Activated gamma-delta T cell treated with anti-CD3 and anti-CD28 coated beads, Interleukin-2, amount 50 U/mL, for 16 hours (primary cell): ENCODE measurements at places on chromosomes 11 and 22.

GRCh38 chr11:77865805-77866204 is 44.9 kb downstream of the AAMDC start:
- no peak for DNase-seq

GRCh38 chr11:90851196-90851595 is 628.3 kb upstream of the CHORDC1 start:
- no peak for DNase-seq

GRCh38 chr11:46564459-46564858 is 29.4 kb downstream of the AMBRA1 start:
- no peak for DNase-seq

- DNase-seq: no peak
Measured at GRCh38 chr22:40965936-40966725, 15.0 kb downstream of the RBX1 start.

DNA sequence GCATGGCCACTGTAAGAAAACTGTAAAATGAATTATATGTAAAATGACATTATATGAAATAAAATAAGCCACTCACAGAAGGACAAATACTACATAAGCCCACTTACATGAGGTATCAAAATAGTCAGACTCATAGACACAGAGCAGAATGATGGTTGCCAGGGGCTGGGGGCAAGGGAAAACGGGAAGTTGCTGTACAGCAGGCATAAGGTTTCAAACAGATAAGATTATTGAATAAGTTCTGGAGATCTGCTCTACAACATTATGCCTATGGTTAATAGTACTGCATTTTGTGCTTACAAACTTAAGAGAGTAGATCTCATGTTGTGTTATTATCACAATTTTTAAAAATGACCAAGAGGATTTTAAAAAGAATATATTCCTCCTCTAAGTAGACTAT is 32.7 kb upstream of the HEPHL1 start:
- DNase-seq: no peak

DNA sequence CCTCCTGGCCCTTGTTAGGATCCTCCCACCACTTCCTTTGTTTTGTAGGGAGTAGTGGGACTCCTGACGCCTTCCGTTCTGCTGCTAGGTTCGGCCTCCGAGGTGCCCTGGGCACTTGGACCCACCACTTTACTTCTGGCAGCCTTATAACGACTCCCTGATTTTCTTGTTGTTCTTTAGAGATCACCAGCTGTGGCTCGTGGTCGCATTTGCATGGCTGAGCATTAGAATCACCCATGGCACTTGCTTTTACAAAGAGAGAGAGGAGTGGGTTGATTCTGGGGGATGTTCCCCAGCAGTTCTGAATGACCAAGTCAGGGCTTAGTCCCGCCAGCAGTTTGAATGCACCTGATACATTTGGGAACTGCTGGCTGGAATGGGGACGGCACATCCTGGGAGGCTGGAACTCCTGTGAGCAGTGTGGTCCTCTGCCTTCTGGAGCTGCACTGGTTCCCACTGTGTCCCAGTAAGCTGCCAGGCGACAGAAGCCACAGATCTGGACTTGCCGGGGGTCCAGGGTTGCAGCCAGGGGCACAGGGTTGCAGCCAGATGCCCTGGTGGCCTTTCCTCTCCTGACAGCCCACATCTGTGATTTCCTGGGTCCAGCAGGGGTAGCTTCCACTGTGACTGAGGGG is 4.1 kb downstream of the TUB start:
- no peak for DNase-seq

DNA sequence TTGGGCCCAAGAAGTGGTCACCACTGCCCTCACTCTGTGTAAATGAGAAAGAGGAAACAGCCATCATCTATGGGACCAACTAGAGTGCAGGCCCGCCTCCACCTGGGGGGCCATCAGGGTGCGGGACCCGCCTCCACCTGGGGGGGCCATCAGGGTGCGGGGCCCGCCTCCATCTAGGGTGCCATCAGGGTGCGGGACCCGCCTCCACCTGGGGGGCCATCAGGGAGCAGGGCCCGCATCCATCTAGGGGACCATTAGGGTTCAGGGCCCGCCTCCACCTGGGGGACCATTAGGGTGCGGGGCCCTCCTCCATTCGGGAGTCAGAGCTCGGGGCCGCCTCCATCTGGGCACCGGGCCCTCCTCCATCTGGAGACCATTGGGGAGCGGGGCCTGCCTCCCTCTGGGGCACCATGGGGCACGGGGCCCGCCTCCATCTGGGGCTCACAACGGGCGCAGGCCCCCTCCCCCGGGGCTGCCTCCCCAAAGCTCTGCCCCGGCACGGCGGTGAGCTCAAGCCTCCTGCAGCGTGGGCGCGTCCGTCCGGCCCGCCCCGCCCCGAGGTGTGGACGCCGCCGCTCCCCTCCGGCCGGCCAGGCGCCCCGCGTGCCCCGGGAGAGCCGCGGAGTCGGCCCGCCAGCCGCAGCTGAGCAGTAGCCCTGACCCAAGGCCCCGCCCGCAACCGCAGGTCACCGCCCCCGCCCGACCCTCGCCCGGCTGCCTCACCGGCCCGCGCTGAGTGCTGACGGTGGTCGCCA is 512 bp downstream of the TOLLIP start:
- DNase-seq: no peak

DNA sequence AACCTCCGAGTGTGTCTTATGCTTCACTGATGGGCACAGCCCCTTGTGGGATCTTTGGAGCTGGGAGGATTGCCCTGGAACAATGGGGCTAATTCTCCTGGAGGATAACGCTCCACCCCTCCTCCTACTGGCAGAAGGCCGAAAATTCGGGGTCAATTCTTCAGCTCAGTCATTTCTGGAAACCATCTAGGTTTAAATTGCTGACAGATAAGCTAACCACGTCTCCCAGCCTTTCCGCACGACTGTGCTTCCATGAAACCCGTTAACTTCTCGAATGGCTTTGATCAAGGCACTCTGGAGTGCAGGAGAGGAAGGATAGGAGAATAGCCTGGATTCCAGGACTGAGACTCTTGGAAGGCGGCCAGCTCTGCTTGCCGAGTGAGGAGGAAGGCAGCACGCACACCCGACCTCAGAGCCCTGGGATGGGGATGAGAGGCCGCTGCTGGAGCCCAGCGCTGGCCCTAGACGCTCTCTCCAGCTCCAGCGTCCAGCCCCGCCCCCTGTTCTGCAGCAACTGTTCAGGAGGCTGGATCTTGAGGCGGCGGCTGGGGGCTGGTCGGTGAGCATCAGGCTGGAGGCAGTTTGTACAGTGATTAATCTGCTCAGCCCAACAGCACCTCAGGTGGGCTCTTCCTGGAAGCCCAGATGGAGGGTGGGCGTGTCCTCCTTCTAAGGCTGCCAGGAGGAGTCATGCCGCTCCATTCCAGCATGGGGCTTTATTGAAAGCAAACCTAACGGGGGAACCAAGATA is 176.7 kb upstream of the NCAM1 start:
- DNase-seq: no peak

GRCh38 chr11:30859669-30860068 is 273.5 kb upstream of the MPPED2 start:
- DNase-seq: no peak

- DNase-seq: no peak
Measured at GRCh38 chr22:27110665-27111451, 453.5 kb downstream of the MIAT start.

GRCh38 chr11:77125191-77125590 is 2.9 kb upstream of the MYO7A start:
- no peak for DNase-seq

GRCh38 chr11:44950625-44951476 is at the start of gene TP53I11:
TSS of gene TP53I11 (minus strand) at chr11:44950883. CDS start at chr11:44938335, 12,548 bp downstream.
- DNase-seq: peak; percentile 57

GRCh38 chr11:2758751-2759150 is 59.0 kb upstream of the KCNQ1OT1 start:
- DNase-seq: no peak

GRCh38 chr11:111285189-111286091 is 12.9 kb upstream of the POU2AF3 start:
- no peak for DNase-seq

DNA sequence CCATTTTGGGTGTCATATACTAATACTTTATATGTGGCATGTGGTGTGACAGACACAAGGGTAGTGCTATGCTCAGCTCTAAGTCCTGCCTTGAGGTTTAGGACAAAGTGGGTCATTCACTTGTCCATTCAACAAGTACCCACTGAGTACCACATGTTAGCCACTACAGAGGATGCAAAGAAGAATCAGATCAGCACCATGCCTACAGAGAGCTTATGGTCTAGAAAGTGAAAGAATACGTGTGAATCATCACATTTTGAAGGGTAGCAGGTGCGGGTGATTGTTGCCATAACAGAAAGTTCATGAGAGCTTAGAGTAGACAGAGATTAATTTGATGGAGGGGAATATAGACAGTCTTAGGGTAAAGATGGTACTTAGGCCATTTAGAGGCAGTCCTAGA is 18.3 kb downstream of the CLMP start:
- no peak for DNase-seq

- no peak for DNase-seq
Measured at GRCh38 chr11:94583866-94584500, 16.8 kb downstream of the PIWIL4 start.

DNA sequence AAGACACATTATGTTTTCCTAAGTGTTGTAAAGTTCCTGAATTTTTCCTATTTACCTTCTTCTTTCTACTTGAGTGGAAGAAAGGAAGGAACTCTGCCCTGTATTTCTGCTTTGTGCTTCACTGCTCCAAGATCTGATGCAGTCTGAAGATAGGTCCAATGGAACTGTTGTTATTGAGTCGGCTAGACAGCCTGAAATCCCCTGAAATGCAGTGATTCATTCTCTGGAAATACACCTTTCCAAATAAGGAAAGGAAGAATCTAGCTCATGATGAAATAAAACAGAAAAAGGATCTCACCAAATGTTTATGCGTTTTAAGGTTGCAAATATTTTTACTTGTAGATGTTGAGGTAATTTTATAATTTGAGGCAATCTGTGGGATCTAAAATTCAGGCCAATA is 322.8 kb downstream of the GUCY1A2 start:
- DNase-seq: no peak

DNA sequence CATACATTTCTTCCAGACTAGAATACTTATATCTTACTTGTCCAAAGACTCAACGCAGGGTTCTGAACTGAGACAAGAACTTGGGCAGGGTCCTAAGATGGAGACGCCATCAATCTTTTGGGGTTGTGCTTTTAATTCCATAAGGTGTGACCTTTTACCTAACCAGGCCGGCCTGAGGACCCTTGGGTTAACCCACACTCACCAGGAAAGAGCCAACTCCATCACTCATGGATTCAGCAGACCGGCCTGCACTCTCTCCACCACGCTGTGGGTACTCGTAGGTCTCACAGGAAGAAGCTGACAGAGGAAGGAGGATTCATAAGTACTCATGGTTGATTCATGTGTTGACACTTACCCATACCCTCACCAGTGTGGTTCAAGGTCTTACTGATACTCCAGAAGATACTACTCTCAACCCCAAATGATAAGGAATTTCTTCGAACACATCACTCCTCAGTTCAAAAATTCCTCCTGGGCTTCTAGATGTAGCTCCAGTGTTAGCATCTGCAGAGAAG is 36.2 kb downstream of the USP35 start:
- no peak for DNase-seq

DNA sequence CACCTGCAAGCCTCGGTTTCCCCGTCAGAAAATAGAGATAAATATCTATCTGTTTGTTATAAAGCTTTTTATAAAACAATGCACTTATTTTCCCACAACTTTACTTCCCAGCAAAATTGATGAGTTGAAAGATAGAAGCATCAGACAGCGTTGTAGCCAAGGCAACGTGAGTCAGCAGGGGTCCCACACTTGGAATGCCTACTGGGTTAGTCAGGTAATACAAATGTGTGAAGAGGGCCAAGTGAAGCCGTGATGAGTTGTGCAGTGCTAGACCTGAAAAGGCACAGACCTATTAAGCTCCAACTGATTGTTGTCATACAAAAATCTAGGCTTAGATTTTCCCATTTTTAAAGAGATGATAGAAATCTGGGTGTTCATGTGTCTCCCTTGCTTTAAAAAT is 118.7 kb downstream of the PGR start:
- no peak for DNase-seq

GRCh38 chr22:29716814-29717545 is 2.8 kb upstream of the CABP7 start:
- DNase-seq: no peak

DNA sequence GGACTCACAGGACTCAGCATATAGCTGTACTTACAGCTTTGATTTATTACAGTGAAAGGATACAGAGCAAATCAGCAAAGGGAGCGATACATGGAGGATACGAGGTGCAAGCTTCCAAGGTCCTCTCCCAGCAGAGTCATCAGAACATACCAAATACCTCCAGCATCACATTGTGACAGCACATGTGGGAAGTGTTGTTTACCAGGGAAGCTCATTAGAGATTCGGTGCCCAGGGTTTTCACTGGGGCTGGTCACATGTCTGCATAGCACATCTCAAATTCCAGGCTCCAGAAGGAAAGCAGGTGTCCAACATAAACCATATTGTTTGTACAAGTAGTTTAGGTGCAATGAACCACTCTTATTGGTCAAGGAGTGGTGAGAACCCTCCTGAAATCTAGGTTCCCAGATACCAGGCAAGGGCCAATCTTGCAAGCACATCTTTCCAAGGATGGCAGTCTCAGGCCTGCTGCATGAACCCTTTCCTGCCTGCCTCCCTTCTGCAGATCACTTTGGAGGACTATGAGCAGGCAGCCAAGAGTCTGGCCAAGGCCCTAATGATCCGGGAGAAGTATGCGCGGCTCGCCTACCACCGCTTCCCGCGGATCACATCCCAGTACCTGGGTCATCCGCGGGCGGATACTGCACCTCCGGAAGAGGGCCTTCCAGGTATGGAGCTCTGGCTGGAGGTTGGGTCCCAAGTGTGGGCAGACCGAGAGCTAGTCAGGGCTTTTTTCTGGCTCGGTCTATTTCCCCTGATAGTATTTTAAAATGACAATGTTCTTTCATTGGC is 26.7 kb downstream of the AMPD3 start:
- no peak for DNase-seq

GRCh38 chr11:25992294-25992693 is 339.6 kb upstream of the ANO3 start:
- DNase-seq: no peak

- DNase-seq: no peak
Measured at GRCh38 chr11:96152623-96153022, 190.4 kb downstream of the MAML2 start.

GRCh38 chr11:123518496-123519054 is 88.5 kb downstream of the GRAMD1B start:
- DNase-seq: no peak

- DNase-seq: no peak
Measured at GRCh38 chr11:17547932-17548331, 873 bp downstream of the OTOG start.

- no peak for DNase-seq
Measured at GRCh38 chr11:73218106-73218829, at the start of gene P2RY2. TSS of gene P2RY2 (plus strand) at chr11:73218281. CDS start at chr11:73234160, 15,879 bp downstream.

GRCh38 chr11:75513250-75513649 is 12.5 kb downstream of the GDPD5 start:
- no peak for DNase-seq
